ENCODE measurements at places on chromosomes 16 and 17.

DNA sequence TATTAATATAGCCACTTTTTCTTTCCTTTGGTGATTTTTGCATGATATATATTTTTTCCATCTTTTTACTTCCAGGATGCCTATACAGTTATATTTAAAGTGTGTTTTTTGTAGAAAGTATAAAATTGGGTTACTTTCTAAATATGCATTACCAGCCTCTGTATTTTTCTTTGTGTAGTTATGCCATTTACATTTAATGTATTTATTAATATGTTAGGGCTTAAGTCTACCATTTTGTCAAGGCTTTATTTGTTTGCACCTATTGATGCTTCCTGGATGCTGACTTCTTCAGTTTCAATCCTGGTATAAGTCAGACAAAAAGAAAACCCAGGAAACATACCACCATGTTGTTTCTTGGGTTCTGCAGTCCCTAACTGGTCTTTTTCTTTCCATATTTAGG is 911.1 kb upstream of the GOT2 start:
- no peak for DNase-seq

GRCh38 chr17:49337884-49338283 is 24.2 kb downstream of the ZNF652 start:
- no peak for DNase-seq

- DNase-seq, result no peak
Observed at GRCh38 chr16:59045501-59045900, 311.4 kb upstream of the GOT2 start.

- DNase-seq, result no peak
Observed at GRCh38 chr16:18983565-18984434, at the start of gene TMC7. TSS of gene TMC7 (plus strand) at chr16:18983934. CDS start at chr16:18984064, 130 bp downstream.

GRCh38 chr16:88940862-88941817 is 35.9 kb downstream of the CBFA2T3 start:
- no peak for DNase-seq

DNA sequence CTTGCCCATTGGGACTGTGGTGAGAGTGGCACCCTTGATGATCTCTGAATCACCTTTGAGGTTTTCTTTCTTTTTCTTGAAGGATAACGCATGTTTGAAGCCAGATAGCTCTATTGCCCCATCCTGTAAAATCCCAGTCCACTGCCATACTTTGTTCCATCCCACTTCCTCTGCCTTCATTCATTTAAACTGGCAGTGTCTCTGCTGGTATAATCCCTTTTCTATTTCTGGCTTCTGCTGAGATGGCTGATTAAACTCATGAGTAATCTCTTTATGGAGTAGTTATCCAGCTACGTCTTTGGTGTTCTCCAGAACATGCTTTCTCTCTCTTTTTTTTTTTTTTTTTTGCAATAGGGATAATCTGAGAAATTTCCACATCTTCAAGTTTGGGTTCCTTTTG is 656.5 kb upstream of the SALL1 start:
- DNase-seq, result no peak

GRCh38 chr17:78862073-78863023 is 21.7 kb upstream of the USP36 start:
- DNase-seq, result no peak

DNA sequence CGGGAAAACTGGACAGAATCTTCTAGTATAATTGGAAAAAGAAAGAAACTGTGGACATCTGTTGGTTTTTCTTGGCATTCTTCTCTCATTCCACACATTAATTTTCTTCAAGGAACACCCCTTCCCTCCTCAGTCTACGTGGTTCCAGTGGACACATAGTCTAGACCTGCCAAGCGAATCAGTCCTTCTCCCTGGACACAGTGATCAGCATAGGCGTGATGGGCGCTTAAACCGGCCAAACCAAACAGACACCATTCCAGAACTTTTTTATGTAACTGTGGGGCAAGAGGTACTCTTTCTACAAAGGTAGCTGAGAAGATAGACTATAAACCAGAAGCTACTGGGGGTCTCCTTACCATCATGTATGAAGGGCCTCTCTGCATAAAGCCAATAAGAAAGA is 121.8 kb upstream of the COX10 start:
- DNase-seq, result no peak

DNA sequence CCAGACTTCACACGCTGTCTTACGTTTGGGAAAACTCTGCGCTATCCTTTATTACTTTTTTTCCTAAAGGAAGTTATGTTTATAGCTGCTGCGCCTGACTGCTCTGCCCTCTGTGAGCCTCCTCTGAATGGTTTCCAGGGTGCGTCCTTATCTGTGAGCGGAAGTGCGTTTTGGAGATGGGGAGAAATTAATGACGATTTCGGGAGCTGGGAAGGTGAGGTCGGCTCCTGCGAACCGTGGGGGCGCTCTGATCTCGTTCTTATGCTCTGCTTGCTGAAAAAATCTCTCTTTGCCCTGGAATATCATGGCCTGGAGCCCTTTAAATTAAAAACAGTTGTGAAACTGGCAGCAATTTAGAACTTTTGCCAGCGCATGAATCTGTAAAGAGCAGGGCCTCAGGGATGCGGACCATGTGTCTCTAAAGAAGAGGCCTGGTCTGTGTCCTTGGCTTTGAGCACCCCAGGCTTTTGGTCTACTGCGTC is 135.7 kb upstream of the ZFHX3 start:
- DNase-seq, result no peak

DNA sequence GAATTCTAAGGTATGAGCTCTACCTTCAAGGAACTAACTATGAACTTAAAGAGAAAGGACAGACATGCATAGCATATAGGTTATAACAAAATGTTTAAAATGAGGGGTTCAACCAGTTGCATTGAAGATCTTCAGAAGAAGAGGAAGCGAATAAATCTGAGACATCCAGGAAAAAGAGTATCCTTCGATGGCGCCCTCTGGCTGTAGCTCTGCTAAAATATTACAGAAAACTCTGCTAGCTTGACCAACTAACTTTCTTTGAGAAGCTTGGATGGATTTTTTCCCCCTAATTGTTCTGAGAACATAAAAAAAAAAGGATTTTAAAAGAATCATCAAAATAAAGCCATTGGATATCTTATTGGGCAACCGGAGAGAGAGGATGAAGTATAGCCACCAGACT is 659.9 kb upstream of the SOX9 start:
- no peak for DNase-seq

GRCh38 chr17:76681222-76682137 is 29.3 kb downstream of the MXRA7 start:
- peak; percentile 9 for DNase-seq

GRCh38 chr17:16569358-16569712 is 331 bp upstream of the ZNF287 start:
- DNase-seq, result no peak

GRCh38 chr16:86033016-86033474 is 134.1 kb downstream of the IRF8 start:
- no peak for DNase-seq

DNA sequence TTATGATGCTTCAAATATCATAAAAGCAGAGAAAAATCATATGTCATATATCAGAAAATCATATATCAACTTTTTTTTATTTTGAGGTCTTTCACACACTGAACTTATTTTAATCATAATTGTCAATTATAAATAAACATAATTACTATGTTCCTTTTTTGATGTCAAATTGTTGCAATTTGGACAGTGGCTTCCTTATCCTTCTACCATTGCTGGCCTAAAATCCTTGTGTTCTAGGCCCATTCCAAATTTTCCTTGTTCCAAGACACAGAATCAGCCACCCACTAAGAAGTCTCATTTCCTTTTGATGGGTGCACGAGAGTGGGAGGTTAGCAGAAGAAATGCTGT is 28.9 kb downstream of the G6PC1 start:
- no peak for DNase-seq

DNA sequence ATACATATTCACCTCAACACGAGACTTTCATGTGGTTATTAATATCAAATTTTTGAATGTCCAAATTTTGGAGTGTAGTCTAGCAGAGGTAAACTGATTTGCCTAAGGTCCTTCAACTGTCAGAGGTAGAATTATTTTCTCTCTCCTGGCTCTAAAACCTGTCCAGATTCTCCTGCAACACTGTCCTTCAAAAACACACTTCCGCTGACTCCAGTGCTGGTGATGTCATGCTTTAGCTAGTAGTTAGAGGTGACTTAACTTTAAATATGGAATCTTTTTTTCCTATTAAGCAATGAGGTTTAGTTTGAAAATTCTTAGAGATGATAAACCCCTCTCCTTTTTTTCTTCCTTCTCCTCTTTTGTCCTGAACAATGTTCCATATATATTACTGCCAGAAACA is 10.8 kb upstream of the CBLN1 start:
- DNase-seq, result no peak

All from activated CD4-positive, CD25-positive, alpha-beta regulatory T cell (primary cell).